ENCODE measurements at places on chromosomes 11 and 22.

- peak; percentile 15 for DNase-seq
Observed at GRCh38 chr22:49228431-49229037, 599.1 kb downstream of the BRD1 start.

- no peak for DNase-seq
Observed at GRCh38 chr11:57123590-57123989, 58.2 kb upstream of the LRRC55 start.

DNA sequence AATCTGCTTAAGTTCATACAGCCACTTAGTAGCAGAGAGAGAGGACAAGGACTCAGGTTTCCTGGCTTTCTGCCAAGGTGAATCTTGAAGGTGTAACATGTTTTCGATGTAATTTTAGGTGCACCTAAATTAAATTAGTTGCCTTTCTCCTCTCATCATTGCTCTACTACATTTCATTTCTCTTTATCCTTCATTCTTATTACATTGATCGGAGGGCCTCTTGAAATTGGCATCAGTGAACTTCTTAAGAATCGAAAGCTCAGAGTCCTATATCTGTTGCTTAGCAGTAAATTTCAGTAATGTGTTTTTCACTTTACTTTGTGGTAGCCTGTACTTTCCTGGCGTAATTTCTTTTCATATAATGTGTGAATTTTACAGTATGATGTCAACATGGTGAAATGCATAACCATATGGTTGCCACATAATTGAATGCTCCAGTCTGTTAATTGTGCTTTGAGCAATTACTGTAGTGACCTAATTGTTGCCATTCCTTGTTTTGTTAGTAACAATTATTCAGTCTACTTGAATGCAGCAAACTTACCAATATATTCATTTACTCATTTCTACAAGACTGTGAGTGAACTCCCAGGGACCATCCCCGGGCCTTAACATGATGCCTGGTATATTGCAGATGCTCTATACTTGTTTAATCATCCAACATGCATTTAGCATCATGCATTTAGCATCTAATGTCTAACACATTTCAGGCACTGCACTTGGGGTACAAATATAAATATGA, 138.1 kb downstream of the MAML2 start:
- no peak for DNase-seq

GRCh38 chr11:65055538-65055937, 2.8 kb downstream of the NAALADL1 start:
- DNase-seq, result no peak

DNA sequence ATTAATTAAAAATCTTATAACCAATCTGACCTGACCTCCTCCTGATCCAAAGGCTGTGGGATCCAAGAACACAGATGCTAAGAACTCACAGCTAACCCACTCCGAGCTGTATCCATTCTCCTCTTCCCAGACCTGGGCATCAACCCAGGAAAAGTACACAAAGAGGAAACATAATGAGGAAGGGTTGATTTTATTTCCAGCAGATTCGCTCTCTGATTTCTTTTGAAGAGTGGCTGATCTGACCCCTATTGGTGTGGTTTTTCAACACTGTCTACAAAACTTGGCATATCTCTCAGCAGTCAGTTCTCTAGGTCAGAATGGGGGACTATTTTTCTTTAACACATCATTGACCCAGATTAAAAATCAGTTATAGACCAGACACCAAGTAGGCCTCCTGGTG, 201.9 kb upstream of the UBASH3B start:
- DNase-seq, result no peak

DNA sequence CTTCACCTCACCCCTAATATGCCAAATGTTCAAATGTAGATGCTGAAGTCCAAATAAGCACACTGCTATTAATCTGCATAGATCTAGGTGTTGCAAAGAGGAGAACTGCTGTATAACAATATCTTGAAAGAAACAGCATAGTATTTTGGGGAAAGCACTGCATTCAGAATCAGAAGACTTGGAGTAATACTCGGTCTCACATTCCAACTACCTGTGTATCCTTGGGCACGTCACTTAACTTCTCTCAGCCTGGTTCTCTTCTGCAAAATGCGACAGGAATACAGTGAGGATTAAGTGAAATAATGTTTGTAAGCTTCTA, 332 bp upstream of the HMGXB4 start:
- DNase-seq, result no peak

All from NCI-H146 (cell line).